NCI-H2081 (cell line): ENCODE measurements at places on chromosomes 3 and 15.
A peak's percentile ranks its signal among the peaks of the same experiment; 100 is the strongest.

DNA sequence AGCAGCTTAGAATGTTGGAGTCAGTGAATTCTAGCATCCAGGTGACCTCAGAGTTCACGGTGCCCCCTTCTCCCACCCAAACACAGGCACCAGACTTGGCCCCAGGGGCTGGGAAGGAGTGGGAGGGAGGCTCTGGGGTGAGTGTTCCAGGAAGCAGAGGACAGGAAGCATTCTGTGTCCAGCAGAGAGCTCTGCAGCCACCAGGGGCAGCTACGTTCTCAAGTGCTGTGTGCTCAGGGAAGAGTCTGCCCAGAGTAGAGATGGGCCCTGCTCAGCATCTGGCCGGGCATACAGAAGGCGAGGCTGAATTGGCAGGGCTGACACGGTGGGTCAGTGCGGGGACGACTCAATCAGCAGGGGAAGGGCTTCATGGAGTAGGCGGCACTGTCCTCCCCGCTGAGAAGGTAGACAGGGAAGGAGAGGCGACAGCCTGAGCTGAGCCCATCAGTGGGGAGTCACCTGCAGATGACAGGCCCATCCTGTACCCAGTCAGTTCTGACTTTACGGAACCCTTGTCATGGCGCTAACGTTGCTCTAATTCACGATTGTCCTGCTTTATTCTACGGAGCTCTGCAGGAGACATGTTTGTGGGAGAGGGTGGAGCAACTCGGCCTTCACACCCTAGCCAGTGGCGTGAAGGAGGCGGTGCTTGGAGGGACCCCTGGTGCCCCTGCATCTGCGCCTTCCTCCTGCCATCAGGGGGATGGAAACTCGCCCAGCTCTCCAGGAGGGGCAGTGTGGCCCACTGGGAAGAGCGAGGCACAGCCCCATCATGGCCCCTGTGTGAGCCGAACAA, 82.2 kb downstream of the C3orf70 start:
- DNase-seq = no peak

DNA sequence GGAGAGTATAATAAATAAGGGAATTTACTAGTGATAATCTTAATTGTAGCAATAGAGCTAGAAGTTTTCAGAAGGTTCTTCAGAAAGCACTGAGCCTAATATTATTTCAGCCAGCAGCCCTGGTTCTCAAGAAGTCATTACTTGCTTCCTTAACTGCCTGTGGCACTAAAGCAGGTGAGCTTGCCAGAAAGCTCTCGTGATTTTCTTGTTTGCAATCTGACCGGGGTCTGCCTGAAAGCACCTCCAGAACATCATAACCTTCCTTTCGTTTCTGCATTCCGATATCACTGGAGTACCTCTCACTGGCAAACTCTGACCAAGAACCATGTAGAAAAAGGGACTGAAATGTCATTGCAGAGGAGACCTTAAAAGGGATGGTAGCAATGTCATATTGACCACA, 510.3 kb downstream of the ZIC1 start:
- no peak for DNase-seq

GRCh38 chr3:124791639-124792151, 61.4 kb downstream of the UMPS start:
- no peak for DNase-seq

- no peak for DNase-seq
Observed at GRCh38 chr15:39270934-39271333, 309.9 kb upstream of the THBS1 start.

DNA sequence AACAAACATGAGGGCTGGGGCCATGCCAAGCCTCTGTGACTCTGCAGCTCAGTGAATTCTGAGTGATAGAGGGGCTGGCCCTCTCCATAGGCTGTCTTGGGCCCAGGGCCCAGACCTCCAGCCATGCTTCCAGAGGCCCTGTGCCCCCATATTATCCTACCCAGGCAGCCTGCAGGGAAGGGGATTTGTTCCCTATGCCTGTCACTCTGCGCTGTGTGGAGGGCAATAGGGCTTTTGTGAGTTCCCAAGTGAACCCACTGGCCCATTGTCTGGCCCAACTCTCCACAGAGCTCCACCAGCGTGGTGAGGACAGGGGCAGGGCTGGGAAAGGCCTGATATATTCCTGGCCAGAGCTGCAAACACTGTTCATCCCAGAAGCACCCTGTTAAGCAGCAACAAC, 113.2 kb downstream of the EPHB1 start:
- DNase-seq = no peak

- no peak for DNase-seq
Observed at GRCh38 chr3:176341963-176342362, 855.3 kb downstream of the TBL1XR1 start.

GRCh38 chr3:190375246-190375645, 12.7 kb upstream of the CLDN16 start:
- no peak for DNase-seq

DNA sequence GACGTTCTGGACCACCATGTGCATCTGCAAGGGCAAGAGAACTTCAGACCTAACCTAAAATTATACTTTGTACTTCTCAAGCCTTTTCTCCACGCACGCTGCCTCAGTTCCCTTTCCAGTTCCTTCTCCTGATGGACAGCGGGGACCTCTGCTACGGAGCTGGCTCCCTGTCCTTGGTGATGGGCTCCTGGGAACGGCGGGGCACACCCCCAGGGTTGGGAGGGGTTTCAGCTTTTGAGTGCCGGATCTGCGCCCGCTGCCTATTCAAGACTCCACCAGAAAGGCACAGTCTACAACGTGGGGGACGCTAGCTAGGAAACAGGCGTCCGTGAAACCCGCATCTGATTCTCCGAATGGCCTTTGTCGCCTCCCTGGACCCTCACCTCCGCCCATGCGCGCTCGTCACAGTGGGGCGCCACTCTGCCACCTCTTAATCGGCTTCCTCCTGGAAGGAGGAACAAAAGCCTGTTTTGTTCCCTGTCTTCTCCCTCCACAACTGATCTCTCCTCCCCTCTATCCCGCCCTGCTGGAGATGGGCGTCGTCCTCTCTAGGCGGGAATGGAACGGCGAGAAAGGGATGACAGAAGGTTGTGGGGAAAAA, 2.2 kb downstream of the GPR149 start:
- DNase-seq = peak; percentile 60

DNA sequence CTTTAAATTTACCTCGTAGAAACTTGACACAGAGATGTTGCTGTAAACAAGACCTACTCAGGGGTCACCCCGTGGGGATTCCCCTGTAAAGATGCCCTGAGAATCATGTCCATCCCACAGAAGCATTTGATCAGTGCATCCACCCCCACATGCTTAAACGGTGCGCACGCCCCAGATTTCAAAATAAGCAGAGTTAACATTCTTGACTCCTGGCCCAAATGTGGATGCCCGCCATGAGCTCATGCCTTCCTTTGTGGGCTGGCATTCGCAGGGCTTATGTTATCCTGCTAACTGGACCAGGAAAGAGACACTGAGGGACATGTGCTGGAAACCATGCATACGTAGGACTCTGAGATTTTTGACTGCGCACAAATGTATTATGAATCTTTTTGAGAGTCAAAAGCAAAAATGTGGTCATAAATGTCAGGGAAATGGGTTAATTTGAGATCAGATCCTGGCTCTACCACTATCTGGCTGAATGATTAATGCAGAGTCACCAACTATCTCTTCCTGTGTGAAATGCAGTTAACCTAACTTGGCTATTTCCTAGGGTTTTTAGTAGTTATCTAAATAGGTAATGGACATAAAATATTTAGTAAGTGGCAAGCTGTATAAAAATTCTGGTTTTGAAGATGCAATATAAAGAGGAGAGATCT, 9.1 kb upstream of the TP63 start:
- DNase-seq = no peak

DNA sequence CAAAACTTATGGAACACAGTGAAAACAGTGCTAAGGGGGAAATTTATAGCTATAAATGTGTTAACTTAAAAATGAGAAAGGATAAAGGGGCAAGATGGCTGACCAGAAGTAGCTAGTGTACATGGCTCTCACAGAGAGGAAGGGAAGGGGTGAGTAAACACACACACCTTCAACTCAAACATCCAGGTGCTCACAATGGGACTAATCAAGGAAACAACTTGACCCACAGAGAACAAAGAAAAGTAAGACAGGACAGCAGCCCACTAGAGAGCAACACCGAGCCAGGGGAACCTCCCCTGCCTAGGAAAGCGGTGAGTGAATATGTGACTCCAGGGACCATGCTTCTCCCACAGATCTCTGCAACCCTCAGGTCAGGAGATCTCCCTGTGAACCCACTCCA, 85.0 kb upstream of the UBP1 start:
- no peak for DNase-seq

DNA sequence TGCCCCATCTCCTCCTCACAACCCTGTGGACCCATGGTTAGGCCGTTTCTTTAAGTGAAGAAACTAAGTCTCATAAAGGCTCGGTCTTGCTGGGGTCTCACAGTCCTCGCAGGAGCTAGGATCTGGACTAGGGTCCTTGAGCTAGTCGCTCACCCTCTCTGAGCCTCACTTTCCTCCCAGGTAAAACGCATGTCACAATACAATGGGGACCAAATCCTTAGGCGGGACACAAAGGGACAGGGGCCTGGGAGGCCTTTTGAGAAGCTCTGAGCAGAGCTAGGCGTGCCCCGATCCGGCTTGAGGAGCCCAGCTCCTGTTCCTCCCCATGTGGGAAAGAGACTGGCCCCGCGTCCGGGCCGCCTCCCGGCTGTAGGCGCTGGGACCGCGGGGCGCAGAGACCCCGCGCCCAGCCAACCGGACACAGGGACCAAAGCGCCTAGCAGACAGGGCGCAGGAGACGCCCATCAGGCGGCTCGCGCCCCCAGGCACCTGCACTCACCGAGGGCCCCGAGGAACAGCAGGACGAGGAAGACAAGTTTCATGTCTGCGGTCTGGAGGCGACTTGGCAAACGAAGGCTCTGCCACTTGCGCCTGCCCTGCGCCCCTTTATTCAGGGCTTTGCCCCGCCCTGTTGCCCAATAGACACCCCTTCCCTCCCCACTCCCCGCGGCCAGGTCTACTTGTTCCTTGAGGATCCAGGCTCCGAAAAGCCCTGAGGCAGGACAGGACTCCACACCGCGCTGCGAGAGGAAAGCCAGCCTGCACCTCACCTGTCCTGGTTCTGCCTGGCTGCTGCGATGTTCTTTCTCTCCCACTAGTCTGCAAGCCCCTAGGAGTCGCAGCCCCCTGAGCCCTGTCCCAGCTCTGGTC, at the start of gene LTF:
TSS of gene LTF (minus strand) at position 580 of the 870 bp plus-strand sequence. CDS start at position 542, 38 bp downstream.
- DNase-seq = no peak

- DNase-seq = no peak
Observed at GRCh38 chr15:78048628-78048920, 28.9 kb downstream of the TBC1D2B start.

GRCh38 chr3:33377931-33378330, 62.3 kb downstream of the UBP1 start:
- DNase-seq = no peak

DNA sequence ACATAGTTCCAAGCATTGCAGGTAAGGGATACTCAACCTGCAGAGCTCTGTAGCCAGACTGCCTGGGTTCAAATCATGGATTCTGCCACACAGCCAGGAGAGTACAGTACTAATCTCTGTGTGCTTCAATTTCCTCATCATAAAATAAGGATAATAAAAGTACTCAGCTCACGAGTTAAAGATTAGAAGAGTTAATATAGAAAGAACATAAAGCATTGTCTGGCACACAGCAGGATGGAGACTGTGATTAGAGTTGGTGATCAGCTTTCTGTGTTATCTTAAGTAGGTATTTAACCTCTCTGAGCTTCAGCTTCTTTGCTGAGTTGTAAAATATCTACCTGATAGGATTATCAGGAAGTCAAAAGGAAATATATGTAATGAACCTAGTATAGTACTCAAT, 2.7 kb downstream of the CEP70 start:
- DNase-seq = no peak

GRCh38 chr15:65395567-65396202, 17.9 kb upstream of the IGDCC3 start:
- DNase-seq = no peak

DNA sequence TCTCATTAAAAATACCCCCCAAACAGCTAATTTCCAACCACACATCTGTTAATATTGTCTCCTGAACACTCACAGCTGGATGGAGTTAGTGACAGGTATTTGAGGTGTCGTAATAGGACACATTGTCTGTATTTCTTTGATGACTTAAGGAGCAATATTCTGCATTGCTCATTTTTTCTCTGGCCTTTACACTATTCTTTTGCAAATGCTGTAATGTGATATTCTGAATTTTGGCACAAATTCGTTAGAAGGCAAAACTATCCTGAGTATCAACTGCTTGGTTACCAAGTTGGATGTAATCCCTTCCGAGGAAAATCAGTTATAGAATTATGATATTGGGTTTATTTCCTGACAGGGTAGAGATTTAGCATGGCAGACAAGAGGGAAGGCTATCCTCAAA, 1030.2 kb downstream of the MCTP2 start:
- no peak for DNase-seq
